ENCODE measurements at places on chromosomes 7 and 10.

GRCh38 chr10:79985481-79986072 is 36.7 kb upstream of the SFTPD start:
- no peak for DNase-seq

DNA sequence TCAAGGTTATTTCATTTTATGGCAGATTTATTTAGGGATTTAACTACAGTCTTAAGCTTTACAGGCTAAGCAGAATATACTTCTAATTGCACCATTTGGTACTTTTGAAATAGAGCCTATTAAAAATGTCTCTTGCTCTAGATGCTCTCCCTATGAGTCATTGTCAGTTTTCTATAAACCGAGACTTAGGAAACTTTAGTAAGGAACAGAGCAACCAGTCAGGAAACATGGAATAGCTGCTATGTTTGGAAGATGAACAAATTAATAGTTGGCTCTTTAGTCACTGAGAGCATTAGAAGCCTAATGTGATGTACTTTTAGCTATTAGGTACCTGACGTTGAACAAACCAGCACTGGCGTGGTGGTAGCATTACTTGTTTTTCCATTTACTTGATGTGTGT is 35.3 kb downstream of the INPP5F start:
- no peak for DNase-seq

DNA sequence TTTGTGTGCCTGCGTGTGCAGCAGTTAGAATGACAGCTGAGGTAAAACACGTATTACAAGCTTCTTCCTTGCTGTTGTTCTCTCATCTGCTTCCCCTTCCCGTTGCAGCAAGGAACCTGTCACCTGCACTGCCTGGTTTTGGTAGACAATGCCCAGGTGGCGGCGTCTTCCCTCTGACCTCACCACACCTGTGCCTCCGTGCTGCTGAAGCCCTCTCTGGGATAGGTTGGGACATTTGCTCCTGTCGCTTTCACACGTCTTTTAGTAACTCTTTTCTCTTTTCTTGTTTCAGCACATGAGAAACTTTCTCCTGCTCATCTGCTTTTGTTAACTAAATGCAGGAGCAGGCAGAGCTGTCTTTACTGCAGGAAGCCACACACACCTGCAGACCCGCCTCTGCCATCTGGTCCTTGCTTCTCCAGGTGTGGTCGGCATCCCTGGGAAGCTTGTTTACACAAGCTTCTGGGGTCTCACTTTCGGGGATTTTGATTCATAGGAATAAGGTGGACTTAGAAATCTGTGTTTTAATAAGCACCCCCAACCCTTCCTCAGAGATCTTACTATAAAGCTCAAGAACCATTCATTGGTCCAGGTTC is 60.7 kb upstream of the EXOC6 start:
- no peak for DNase-seq

- DNase-seq = no peak
Measured at GRCh38 chr7:118057404-118057803, 126.6 kb upstream of the LSM8 start.

DNA sequence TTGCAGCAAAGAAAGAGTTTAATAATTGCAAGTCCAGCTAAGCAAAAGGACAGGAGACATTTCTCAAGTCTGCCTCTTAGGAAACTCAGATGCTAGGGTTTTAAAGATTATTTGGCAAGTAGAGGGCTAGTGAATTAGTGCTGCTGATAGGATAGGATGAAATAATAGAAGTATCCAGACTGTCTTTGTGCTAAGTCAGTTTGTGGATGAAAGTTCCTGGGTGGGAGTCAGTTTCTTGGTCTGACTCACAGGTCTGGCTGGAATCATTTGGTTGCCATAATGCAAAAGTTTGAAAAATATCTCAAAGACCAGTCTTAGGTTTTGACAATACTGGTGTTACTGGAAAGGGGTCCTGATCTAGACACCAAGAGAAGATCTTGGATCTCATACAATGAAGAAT is 42.6 kb upstream of the INHBA start:
- DNase-seq = no peak

DNA sequence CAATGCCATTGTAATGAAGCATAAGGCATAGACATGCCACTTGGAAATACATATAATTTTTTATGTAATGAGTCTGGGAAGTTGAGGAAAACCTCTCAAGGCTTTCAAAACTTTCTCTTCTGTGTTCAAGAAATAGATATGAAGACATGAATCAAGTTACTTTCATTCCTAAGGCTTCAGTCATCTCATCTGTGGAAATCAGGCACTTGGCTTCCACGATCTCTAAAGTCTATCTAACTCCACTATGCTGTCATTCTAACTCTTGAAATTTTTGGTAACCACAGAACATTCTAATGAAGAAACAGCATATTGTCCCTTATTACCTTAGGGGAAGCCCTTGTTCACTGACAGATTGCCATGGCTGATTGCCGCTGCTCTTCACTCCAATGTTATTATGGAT is 242.6 kb downstream of the CNTNAP2 start:
- DNase-seq = no peak

- no peak for DNase-seq
Measured at GRCh38 chr10:94361171-94361794, 1.5 kb downstream of the NOC3L start.

DNA sequence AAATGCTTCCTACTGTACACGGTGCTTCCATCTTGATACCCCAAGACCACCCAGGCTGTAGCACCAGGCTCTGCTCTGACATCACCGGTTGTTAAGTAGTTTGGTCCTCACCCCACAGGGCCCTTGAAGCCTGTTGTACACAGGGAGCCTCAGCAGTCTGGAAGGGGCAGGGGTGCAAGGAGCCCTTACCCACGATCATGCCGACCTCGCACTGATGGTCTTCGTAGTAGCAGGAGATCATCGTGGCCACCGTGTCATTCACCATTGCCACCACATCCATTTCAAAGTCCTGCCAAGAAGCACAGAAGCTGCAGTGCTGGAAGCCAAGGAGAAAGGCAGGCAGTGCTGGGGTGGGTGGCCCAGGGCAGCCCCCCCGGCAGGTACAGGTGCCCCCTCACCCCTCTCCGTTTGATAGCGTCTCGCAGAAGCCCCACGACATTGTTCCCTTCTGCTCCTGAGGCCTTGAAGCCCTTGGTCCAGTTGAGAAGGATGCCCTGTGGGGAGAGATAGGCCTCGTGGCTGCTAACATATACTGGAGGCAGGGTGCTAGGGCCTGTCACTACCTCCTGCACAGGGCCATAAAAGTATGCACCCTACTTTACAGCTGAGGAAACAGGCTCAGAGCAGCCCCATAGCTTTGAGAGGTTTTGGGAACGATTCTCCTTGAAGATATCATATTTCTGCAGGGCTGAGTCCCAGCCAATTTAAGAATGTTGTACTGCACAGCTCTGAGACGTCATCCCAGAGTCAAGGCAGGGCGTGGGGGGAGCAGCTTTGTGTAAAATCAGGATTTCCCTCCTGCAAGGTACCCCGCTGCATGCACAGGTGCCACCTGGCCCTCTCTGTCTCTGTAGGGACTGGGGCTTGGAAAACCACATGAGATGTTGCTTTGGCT is 8.7 kb upstream of the MYL7 start:
- no peak for DNase-seq

- DNase-seq = no peak
Measured at GRCh38 chr7:16404636-16405035, 16.7 kb downstream of the CRPPA start.

- no peak for DNase-seq
Measured at GRCh38 chr10:27794157-27794556, 48.5 kb upstream of the MKX start.

GRCh38 chr10:118238573-118239235 is 103.4 kb downstream of the FAM204A start:
- no peak for DNase-seq

All from NCI-H1417 treated with DMSO at 0.1 percent for 48 hours (cell line).